AG04449 (cell line): ENCODE measurements at places on chromosomes 11 and 22.

DNA sequence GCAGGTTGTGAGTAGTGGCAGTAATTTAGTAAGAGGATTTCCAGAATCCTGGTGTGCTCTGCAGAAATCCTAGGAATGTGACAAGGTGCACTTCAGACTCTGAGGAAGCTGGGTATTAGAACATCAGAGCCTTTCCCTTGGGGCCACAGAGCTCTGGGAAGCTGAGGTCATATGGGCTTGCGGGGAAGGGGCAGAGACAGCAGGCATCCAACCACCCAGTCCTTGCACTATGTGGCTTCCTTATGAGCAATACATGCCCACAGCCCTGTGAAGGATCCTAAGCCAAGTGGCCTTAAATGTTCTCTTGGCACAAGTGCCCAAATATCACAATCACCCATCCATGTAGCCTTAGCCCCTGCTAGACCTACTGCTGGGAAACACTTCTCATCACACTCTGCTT, 46.2 kb downstream of the P4HA3 start:
- DNase-seq, result no peak

GRCh38 chr11:125496529-125496857, 428 bp upstream of the FEZ1 start:
- DNase-seq, result no peak

DNA sequence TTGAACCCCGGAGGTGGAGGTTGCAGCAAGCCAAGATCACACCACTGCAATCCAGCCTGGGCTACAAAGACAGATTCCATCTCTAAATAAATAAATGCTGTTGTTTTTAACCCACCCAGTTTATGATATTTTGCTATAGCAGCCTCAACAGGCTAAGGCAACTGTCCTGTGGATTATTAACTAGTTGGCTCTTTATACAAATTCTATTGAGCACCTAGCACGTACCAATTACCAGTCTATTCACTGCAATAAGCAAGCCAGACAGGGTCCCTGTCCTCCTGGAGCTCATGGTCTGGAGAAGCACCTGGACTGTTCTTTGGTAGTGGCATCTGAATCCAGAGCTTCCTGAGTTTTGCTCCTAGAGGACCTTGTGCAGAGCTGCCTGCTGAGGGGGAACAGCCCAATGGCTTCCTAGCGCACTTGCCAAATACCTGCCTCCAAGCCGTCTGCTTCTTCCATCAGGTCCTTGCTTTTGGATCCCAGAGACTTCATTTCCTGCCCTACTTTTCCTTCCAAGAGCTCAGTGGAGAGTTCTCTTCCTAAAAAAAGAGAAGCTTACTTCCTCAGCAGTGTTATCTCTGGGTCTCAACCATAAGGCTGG, 49.9 kb upstream of the MICAL2 start:
- DNase-seq, result no peak

GRCh38 chr11:83162377-83162776, 5.4 kb downstream of the PCF11 start:
- no peak for DNase-seq

- no peak for DNase-seq
Measured at GRCh38 chr22:25077964-25078363, 121.7 kb upstream of the CRYBB3 start.

- DNase-seq, result no peak
Measured at GRCh38 chr11:1988667-1989317, 8.8 kb downstream of the H19 start.

GRCh38 chr22:24059121-24059520, 48.0 kb downstream of the CABIN1 start:
- peak; percentile 94 for DNase-seq

DNA sequence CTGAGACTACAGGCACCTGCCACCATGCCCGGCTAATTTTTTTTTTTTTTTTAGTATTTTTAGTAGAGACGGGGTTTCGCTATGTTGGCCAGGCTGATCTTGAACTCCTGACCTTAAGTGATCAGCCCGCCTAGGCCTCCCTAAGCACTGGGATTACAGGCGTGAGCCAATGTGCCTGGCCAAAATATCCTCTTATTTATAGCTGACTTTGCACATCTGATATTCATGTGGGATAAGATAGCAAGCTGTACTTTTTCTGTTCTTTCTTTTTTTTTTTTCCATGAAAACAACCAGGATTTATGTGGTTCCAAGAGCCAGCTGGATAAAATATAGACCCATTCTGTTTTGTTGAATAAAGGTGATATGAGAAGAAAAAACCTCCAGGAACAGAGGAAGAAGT, 12.1 kb upstream of the XBP1 start:
- no peak for DNase-seq

DNA sequence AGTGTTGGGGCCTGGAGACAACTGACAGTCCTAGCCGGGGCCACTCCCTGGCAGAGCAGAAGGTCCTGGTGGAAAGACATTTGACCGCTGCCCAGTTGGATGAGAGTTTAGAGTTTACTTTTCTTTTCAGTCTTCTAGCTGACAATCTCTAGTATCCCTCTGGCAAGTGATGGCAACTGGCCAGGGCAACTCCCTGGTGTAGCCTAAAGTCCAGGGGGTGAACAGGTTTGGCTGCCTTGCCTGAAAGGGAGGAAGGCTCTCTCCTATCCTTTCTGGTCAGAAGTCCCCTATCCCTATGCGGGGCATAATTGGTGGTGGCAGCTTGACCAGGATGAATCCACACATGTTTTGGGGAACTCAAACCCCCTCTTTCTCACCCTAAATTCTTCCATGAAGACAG, 16.8 kb upstream of the MSANTD2 start:
- no peak for DNase-seq

- DNase-seq, result no peak
Measured at GRCh38 chr11:65066315-65066714, 8.0 kb upstream of the NAALADL1 start.

DNA sequence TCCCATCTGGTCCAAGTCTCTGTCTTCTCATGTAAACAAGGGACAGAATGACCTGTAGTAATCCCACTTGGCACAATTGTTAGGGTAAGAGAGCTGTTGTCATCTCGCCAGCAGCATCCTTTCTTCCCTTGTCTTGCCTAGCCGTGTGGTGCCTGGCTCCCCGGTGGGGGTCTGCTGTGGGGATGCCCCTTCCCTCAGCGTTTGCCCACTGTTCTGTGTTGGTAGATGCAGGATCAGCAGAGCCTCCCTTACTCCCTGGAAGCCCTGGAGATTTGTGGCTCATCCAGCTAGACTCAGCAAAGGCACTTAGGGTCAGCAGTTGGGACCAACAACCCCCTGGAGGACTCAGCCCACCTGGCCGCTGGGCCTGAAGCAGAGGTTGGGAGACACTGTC, 13.0 kb downstream of the ACO2 start:
- no peak for DNase-seq

DNA sequence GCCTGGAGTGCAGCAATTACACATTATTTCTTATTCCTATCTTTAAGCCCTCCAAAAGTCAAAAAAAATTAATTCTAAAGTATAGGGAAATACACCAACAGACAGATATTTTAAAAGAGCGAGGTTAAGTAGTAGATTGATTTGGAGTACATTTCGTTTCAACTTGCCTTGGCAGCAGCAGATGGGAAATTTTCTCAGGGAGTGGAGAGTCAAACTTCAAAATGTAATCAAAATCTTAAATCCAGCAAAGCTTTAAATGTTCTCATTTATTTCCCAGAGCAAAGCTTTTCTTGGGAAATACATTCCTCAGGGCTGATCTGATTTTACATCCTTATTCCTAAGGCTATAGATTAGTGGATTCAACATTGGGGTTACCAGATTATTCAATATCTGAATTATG, 21.9 kb upstream of the VWA5A start:
- no peak for DNase-seq

DNA sequence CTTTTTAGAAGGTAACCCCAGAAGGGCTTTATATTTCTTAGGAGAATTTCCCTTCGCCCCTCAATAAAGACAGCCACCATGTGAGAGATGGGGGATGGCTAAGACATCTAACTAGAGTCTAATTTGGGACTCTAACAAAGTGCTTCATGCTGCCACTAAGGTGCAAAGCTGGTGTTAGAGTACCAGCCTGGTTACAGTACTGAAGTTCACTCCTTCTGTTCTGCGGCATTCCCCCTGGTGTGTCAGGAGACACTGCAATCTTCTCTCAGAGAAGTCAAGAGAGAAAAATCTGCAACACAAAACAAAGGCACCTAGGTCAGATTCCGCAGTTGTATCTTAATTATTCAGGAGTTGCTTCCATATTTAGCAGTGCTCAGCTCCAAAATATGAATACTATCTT, 603.0 kb upstream of the CADM1 start:
- no peak for DNase-seq

GRCh38 chr11:27194976-27195375, 154.4 kb downstream of the BBOX1 start:
- DNase-seq, result no peak

GRCh38 chr11:257766-258493, 20.3 kb upstream of the NLRP6 start:
- no peak for DNase-seq

GRCh38 chr11:10087186-10087922, 206.7 kb downstream of the SBF2 start:
- no peak for DNase-seq
